GM13977 (cell line): ENCODE measurements at places on chromosomes 12 and 14.

- DNase-seq, result no peak
Measured at GRCh38 chr12:11824736-11825135, 175.3 kb downstream of the ETV6 start.

DNA sequence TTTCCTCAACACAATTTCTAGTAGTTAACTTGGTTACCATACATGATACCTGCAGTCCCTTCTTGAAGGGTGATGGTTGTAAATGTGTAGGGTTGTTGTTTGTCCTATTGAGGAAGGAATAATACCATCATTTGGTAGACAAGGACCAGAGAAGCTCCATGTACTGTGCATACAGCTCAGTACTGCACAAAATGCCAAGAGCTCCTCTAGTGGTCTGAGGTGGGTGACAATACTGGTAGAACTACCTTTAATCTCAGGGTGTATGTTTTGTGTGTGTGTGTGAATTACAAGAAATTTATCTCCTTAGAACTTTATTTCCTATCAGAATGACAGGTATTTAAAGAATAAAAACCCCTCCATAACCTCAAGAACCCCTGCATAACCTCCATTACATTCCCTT is 575.3 kb downstream of the TMTC2 start:
- DNase-seq, result no peak

- no peak for DNase-seq
Measured at GRCh38 chr12:56528846-56529245, 7.2 kb downstream of the RBMS2 start.

- DNase-seq, result no peak
Measured at GRCh38 chr12:15005064-15005463, 32.2 kb downstream of the PDE6H start.

DNA sequence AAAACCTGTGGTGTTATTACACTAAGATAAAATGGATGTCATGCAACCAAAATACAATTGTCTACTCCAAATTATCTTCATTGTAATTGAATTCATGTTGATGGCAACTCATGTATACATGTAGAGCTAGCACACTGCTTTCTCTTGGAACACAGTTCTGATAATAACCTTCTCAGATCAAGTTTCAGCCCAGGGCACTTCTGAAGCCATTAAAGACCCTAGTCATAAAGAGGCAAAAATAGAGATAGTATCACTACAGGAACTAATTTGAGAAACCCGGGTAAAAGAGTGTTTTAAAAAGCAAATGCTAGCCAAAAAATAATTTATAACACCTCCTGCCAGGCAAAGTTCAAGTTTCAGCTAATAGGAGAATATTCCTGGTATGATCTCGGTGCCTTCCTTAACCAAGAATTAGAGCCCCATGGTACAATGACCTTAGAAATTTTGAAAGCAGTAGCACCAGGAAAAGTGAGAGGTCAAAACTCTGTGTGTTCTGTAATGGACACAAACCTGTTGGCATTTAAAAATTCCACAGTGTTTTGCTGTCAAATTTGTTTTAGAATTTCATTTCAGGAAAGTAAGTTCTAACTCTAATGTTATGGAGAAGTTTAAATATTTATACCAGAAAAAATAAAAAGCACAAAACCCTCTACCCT is 105.0 kb upstream of the FRMD6 start:
- DNase-seq, result no peak

GRCh38 chr14:20794644-20795369 is 7.8 kb downstream of the RNASE1 start:
- no peak for DNase-seq

DNA sequence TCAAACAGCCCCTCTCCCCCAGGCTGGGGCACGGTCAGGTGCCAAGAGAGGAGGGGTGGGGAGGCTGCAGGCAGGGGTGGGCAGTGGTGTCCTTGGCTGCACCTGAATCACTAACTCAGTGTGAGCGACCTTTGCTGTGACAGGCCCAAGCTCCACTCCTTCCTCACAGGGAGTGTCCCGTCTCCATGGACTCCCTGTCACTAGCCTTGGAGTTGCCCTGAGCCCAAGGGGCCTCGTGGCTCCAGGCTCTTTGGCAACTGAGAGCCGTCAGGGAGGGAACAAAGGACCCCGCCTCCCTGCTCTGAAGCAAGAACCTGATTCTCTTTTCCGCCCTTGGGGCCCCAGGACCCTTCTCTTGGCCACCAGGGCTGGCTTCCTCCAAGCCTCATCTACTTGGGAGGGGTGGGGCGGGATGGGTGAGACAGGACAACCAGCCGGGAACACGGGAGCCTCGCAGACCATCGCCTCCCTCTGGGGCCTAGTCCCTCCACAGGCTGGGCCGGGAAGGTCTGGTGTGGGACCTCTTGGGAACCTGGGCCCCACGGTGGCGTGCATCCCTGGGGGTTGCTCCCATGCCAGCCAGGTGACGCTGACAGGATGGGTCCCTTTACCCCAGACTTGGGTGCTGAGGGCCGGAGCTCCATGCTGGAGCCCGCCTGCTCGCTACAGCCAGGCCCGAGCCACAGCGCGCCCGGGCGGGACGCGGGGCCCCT is 935 bp upstream of the ADSS1 start:
- DNase-seq, result no peak

DNA sequence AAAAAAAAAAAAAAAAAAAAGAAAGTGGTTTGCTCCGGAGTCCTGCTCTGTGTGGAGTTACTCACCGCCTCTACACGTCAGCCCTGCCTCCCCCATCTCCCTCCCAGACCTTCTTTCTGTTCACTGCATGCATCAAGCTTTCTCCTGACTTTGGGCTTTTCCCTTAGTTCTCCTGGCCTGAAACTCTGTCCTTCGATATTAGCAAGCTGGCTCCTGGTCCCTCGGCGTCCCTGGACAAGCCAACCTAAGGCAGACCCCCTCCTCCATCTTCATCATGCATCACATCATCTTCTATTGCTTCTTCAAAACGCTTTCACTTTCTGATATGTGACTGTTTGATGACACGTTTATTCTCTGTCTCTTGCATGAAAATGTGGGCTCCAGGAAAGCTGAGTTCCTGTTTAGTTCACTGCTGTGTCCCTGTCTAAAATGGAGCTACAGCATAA is 40.6 kb downstream of the SLC15A4 start:
- peak; percentile 72 for DNase-seq

DNA sequence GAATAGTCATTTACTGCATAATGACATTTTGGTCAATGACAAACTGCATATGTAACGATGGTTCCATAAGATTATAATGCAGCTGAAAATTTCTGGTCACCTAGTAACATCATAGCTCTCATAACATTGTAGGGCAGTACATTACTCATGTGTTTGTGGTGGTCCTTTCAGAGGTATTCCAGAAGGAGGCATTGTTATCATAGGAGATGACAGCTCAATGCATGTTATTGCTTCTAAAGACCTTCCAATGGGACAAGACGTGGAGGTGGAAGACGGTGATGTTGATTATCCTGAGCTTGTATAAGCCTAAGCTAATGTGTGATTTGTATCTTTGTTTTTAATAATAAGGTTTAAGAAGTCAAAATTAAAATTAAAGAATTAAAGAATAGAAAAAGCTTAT is 43.8 kb upstream of the TSPAN11 start:
- DNase-seq, result no peak
